ENCODE measurements at places on chromosomes 1 and 21. TPM values are rescaled to one million over a fixed set of nuclear protein-coding genes. Genes with fewer than 3 reads are reported as not detected.

DNA sequence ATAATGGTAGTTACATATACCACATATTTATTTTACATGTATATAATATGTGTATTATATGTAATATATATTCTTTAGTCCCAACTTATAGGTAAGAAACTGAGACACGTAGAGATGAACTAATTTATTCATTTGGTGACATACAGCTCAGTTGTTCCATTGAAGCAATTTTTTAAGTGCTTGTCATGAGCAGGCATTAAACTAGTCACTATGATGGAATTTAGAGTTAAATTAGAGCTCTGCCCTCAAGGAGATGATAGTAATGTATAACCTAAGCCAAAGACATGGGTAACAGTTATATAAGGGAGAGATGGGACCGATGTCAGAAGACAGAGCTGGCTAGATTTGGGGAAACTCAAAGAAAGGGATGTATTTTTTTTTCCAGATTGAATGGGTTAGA is 83.0 kb downstream of the ST6GALNAC5 start:
- no peak overlapping the region for H3K27ac ChIP-seq
- no peaks in the 10 kb centered on the region for H3K4me1 ChIP-seq
- H3K4me3 ChIP-seq = no peak overlapping the region
- H3K36me3 ChIP-seq = no peaks in the 10 kb centered on the region
- no peak for DNase-seq
- no peaks in the 10 kb centered on the region for H3K27me3 ChIP-seq

- H3K27me3 ChIP-seq = no peaks in the 10 kb centered on the region
- H3K4me3 ChIP-seq = no peak overlapping the region
- peaks cover 2% of the 10 kb centered on the region for H3K4me1 ChIP-seq
- no peak overlapping the region for H3K27ac ChIP-seq
- H3K36me3 ChIP-seq = no peaks in the 10 kb centered on the region
Observed at GRCh38 chr1:232899839-232900238, 50.6 kb upstream of the NTPCR start.

DNA sequence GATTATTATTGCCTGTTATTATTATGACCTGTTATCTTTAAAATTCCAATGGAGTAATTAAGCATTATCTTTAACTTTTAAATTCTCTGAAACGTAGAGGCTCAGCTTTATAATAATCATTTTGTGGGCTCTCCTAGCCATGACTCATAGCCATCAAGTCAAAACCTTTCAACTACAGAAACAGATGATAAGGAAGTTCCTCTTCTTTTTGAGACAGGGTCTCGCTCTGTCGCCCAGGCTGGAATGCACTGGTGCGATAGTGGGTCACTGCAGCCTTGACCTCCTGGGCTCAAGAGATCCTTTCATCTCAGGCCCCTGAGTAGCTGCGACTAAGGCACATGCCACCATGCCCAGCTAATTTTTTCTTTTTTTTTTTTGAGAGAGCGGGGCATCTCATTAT is 43.5 kb downstream of the CHML start:
- H3K4me3 ChIP-seq = no peak overlapping the region
- H3K4me1 ChIP-seq = no peaks in the 10 kb centered on the region
- no peaks in the 10 kb centered on the region for H3K36me3 ChIP-seq
- no peak for DNase-seq

DNA sequence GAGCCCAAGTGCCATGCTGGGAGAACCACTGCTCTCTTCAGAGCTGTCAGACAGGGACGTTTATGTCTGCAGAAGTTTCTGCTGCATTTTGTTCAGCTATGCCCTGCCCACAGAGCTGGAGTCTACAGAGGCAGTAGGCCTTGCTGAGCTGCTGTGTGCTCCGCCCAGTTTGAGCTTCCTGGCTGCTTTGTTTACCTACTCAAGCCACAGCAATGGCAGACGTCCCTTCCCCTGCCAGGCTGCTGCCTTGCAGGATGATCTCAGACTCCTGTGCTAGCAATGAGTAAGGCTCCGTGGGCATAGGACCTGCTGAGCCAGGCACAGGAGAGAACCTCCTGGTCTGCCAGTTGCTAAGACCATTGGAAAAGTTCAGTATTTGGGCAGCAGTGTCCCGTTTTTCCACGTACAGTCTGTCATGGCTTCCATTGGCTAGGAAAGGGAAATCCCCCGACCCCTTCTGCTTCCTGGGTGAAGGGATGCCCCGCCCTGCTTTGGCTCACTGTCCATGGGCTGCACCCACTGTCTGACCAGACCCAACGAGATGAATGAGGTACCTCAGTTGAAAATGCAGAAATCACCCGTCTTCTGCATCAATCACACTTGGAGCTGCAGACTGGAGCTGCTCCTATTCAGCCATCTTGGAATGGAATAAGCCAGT is 31.9 kb downstream of the CYP4B1 start:
- no peaks in the 10 kb centered on the region for H3K4me1 ChIP-seq
- H3K27ac ChIP-seq = peak overlapping the region; percentile 40
- no peak for DNase-seq
- no peaks in the 10 kb centered on the region for H3K27me3 ChIP-seq
- no peaks in the 10 kb centered on the region for H3K36me3 ChIP-seq

DNA sequence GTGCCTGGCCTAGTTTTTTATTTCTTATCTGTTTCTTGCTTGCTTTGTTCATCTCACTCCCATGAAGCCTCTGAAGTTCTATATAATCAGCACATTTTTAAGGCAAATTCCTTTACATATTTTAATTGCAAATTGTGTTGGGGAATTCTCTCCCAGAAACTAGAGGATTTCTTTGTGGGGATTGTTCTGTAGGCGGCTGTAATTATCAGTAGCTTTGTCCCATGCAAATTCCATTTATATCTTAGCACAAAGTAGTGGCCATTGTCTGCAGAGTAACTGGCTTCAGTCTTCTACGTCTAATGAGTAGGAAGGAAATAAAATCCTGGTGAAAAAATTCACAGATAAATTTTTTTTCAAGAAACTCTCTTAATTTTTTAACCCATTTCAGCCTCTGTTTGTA is 35.7 kb downstream of the CLEC20A start:
- DNase-seq = no peak
- no peaks in the 10 kb centered on the region for H3K4me1 ChIP-seq
- no peaks in the 10 kb centered on the region for H3K36me3 ChIP-seq
- H3K27me3 ChIP-seq = no peaks in the 10 kb centered on the region

- no peak overlapping the region for H3K27ac ChIP-seq
- H3K36me3 ChIP-seq = no peaks in the 10 kb centered on the region
- H3K27me3 ChIP-seq = no peaks in the 10 kb centered on the region
- DNase-seq = no peak
- H3K4me1 ChIP-seq = no peaks in the 10 kb centered on the region
Observed at GRCh38 chr1:101479945-101480344, 243.1 kb downstream of the S1PR1 start.

DNA sequence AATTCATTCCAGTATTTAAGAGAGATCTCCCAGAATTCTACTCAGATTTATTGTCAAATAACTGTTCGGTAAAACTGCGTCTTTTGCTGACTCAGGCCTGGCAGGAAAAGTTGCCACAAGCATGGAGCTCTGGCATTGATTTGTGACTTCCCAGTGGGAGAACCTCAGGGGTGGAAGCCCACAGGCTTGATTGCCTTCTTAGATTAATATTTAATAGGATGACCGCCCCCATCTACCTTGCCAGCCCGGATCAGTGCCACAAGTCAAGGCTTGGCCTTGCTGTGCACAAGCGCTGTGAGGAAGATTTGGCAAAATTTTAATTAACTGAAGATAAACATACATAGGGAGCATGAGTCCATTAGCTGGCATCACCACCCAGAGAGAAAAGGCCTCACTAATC is 93.5 kb downstream of the LRIG2 start:
- H3K27me3 ChIP-seq = no peaks in the 10 kb centered on the region
- no peaks in the 10 kb centered on the region for H3K4me1 ChIP-seq
- no peak for DNase-seq

TFF1 gene
- 16.2 TPM for total RNA-seq

- H3K36me3 ChIP-seq = no peaks in the 10 kb centered on the region
- H3K27me3 ChIP-seq = no peaks in the 10 kb centered on the region
- DNase-seq = no peak
- peak overlapping the region; percentile 35 for H3K27ac ChIP-seq
- peaks cover 8% of the 10 kb centered on the region for H3K4me1 ChIP-seq
Observed at GRCh38 chr1:58874757-58875755, 91.2 kb upstream of the JUN start.

DISC1 gene
- total RNA-seq = 6.7 TPM

CYP4A22 gene
- total RNA-seq = not detected

GRCh38 chr1:154629061-154629674 is 21.2 kb upstream of the ADAR start:
- H3K36me3 ChIP-seq = no peaks in the 10 kb centered on the region
- H3K4me3 ChIP-seq = no peak overlapping the region
- no peaks in the 10 kb centered on the region for H3K27me3 ChIP-seq
- peaks cover 7% of the 10 kb centered on the region for H3K4me1 ChIP-seq

DNA sequence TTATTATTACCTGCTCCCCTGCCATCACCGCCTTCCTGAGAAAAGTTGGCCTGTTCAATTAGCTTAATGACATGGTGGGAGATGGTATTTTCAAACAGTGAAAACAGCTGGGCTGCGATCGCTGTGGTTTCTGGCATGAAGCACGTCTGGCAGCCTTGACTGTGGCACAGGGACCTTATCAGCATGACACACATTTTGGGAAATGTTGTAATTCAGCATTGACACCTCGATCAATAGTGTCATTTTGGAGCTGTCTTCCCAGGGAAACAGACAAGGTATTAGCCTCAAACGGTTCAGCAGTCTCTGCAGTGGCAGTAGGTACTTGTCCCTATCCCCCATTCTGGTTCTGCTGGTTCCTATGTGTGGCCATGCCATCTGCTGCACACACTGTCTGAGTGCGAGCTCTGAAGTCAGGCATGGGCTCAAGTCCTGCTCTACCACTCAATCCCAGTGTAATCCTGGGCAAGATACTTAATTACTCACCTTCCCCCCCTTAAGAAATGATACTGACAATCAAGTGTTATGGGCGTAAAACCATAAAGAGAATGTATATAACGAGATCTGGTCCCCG is 154.5 kb upstream of the KCND3 start:
- no peaks in the 10 kb centered on the region for H3K27me3 ChIP-seq
- H3K27ac ChIP-seq = no peak overlapping the region

- no peaks in the 10 kb centered on the region for H3K4me1 ChIP-seq
- DNase-seq = peak; percentile 53
- H3K36me3 ChIP-seq = no peaks in the 10 kb centered on the region
Observed at GRCh38 chr21:20997636-20998455, at the start of gene NCAM2. NCAM2 (plus strand) TSS chr21:20998409.

GRCh38 chr1:204223129-204223860 is 9.5 kb upstream of the GOLT1A start:
- H3K36me3 ChIP-seq = peaks cover 5% of the 10 kb centered on the region
- no peak overlapping the region for H3K27ac ChIP-seq
- no peaks in the 10 kb centered on the region for H3K27me3 ChIP-seq
- H3K4me3 ChIP-seq = no peak overlapping the region
- peaks cover 9% of the 10 kb centered on the region for H3K4me1 ChIP-seq

DNA sequence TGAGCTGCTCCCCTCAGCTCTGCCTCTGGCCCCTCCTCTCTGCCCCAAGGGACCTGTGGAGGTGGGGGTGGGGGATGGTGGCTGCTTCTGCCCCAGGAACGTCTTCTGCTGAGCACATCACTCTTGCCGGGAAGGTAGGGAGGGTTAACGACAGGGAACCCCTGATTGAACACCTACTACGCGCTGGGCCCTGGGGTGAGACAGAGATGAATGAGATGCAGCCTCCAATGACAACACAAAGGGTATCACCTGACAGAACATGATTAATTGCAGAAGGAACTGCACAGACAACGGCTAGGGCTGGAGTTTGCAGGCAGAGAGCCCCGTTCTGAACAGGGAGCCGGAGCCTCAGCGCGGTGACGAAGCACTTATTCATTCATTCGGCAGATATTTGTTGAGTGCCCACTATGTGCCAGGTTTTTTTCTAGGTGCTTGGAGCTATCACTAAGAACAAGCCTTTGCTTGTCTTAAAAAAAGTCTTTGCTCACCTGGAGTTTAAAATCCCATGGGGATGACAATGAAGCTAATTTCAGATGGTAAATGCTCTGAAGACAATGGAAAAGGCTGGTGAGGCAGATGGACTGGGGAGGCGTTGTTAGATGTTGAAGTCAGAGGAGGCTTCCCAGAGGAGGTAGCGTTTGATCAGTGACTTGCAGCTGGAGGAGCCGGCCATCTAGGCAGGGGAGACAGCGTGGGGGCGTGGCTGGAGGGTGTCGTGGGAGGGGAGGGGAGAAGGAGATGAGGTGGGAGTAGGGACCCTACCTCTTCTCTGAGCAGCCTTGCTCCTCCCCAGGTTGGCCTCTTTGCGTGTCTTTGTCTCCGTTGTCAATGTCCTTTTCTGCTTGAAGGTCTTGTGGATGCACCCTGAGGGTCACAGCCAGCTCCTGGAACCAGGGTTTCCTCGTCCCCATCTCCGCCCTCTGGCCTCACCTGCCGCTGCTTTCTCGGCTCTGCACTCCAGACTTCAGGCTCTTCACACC is 103.1 kb upstream of the CSF3R start:
- H3K36me3 ChIP-seq = no peaks in the 10 kb centered on the region
- no peaks in the 10 kb centered on the region for H3K4me1 ChIP-seq
- no peak for DNase-seq
- H3K4me3 ChIP-seq = no peak overlapping the region
- peaks cover 12% of the 10 kb centered on the region for H3K27me3 ChIP-seq

DNA sequence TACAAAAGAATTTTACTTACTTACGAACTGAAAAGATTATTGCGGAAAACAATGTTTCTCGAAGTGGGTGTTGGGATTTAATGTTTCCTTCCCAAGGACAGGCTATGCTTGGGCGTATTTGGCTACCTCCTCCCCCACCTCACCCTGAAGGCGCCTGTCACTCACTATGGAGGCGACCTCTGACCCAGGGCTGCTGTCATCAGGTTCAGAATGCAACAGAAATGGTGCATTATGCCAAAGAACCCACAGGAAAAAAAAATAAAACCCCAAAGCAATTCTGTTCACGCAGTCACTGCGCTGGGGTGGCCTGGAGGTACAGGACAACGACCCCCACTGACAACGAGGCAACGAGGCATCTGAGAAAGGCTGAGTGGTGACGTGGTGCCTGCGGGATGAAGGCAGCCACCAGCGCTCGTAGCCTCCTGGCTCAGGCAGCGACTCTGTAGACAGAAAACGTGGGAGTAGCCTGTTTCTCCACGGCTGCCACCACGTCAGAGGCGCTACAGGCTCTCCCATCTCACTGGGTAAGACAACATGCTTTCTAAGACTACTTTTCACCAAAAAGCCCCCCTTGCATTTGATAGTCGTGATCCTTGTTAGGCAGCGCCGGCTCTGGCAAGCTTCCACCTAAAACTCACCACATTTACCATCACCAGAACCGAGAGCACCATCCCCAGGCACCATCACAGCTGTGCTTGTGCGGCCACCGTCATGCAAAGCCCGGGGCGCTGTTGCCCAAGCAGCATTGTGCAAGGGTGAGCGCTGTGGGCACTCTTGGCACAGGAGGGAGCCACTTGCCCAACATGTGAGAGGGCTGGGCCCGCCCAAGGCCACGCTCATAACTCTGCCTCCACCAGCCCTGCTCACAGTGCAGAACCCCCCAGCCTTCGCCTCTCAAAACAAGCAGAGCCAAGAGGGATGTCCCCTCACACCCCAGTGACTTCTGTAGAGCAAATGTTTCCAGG is 14.3 kb downstream of the NADK start:
- no peaks in the 10 kb centered on the region for H3K27me3 ChIP-seq
- no peak overlapping the region for H3K4me3 ChIP-seq
- peaks cover 23% of the 10 kb centered on the region for H3K36me3 ChIP-seq
- no peak overlapping the region for H3K27ac ChIP-seq

All from prostate gland (tissue), 2 donors.